ENCODE measurements at places on chromosomes 4 and X. TPM values are rescaled to one million over a fixed set of nuclear protein-coding genes. Genes with fewer than 3 reads are reported as not detected.

AADAT gene
- total RNA-seq: 24.2 TPM

DNA sequence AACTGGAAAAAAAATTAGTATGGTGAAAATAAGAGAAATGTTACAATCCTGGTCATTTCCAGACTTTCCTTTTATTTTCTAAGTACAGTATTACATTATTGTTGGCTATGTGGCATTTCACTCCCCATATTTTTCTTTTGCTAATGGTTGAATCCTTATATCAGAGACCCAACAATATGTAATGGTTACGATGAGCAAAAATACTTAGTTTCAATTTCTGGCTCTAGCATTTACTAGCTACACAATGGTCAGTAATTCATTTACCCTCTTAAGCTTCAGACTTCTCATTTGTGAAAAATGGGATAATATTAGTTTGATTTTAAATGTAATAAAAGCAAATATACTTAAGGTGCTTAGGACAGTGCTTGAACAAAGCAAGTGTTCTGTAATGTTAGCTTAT, 942.9 kb upstream of the PABPC4L start:
- H3K27ac ChIP-seq: no peak overlapping the region
- H3K4me3 ChIP-seq: no peak overlapping the region
- H3K27me3 ChIP-seq: no peaks in the 10 kb centered on the region
- no peaks in the 10 kb centered on the region for H3K4me1 ChIP-seq
- no peaks in the 10 kb centered on the region for H3K36me3 ChIP-seq
- DNase-seq: no peak

GRCh38 chrX:153821066-153821465, 9.3 kb downstream of the PDZD4 start:
- no peak overlapping the region for H3K4me3 ChIP-seq
- no peak for DNase-seq
- H3K36me3 ChIP-seq: no peaks in the 10 kb centered on the region
- H3K27me3 ChIP-seq: no peaks in the 10 kb centered on the region

DNA sequence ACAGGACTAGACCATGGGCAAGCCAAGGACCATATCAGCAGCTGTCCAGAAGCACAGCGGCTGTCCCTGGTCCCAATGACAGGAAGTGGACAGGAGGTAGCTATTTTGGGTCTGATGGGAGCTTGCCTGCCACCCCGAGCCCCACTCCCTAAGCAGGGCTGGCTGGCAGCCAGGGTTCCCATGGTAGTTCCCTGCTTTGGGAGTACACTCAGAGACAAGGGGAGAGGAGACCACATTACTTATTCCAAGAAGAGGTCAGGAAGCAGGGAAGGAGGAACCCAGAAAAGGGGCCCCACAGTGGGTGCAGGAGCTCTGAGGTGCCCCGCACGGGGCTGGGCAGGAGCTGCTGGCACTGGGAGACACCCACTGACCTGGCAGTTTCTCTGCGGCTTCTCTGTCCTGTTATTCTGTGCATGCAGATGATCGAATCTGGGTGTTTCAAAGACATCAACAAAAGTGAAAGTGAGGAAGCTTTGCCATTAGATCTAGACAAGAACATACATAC, 36.3 kb downstream of the HTT-AS start:
- H3K27ac ChIP-seq: no peak overlapping the region
- H3K4me1 ChIP-seq: peaks cover under 1% of the 10 kb centered on the region
- H3K4me3 ChIP-seq: no peak overlapping the region

All from neural progenitor cell (in vitro differentiated cells).